ENCODE measurements at places on chromosomes 13 and 19.

DNA sequence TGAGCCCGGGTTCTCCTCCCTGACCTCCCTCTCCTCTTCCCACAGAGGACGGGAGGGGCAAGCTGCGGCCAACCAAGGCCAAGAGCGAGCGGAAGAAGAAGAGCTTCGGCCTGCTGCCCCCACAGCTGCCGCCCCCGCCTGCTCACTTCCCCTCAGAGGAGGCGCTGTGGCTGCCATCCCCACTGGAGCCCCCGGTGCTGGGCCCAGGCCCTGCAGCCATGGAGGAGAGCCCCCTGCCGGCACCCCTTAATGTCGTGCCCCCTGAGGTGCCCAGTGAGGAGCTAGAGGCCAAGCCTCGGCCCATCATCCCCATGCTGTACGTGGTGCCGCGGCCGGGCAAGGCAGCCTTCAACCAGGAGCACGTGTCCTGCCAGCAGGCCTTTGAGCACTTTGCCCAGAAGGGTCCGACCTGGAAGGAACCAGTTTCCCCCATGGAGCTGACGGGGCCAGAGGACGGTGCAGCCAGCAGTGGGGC, 162.2 kb downstream of the KDM4B start:
- no peak overlapping the region for H3K4me3 ChIP-seq
- H3K36me3 ChIP-seq: peaks cover 27% of the 10 kb centered on the region
- H3K27ac ChIP-seq: no peak overlapping the region
- peaks cover 32% of the 10 kb centered on the region for H3K4me1 ChIP-seq
- DNase-seq: no peak

- H3K4me3 ChIP-seq: no peak overlapping the region
- no peak overlapping the region for H3K27ac ChIP-seq
- DNase-seq: no peak
- H3K36me3 ChIP-seq: peaks cover 35% of the 10 kb centered on the region
- peaks cover 6% of the 10 kb centered on the region for H3K4me1 ChIP-seq
These were observed 4.9 kb upstream of the USE1 start for GRCh38 chr19:17210296-17210695.

GRCh38 chr13:71464686-71465085, 402.3 kb downstream of the DACH1 start:
- no peak overlapping the region for H3K4me3 ChIP-seq
- DNase-seq: no peak
- H3K27me3 ChIP-seq: no peaks in the 10 kb centered on the region
- H3K27ac ChIP-seq: no peak overlapping the region
- no peaks in the 10 kb centered on the region for H3K4me1 ChIP-seq
- H3K36me3 ChIP-seq: no peaks in the 10 kb centered on the region

GRCh38 chr13:36098080-36098479, 33.1 kb downstream of the DCLK1 start:
- no peaks in the 10 kb centered on the region for H3K4me1 ChIP-seq
- no peaks in the 10 kb centered on the region for H3K27me3 ChIP-seq
- no peaks in the 10 kb centered on the region for H3K36me3 ChIP-seq
- no peak overlapping the region for H3K27ac ChIP-seq
- no peak for DNase-seq
- H3K4me3 ChIP-seq: no peak overlapping the region

DNA sequence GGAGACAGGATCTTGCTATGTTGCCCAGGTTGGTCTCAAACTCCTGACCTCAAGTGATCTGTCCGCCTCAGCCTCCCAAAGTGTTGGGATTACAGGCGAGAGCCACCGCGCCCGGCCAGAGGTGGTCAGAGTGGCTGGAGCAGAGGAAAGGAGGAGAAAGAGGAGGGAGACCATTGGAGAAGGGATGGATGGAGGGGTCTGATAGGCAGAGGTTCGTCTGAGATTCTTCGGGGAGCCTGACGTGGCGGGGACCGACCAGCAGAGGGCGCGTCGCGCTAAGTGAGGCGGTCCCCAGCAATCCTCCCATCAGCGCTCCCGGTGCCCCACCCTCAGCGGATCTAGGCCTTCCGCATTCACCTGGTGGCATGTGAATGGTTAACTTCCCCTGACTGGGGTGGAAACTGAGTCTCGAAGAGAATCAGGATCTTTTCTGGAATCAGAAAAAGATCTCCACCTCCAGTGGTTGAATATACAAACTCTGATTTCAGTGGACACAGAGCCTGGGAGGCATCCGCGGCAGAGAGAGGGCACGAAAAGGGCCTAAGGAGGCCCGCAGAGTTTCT, 8.8 kb downstream of the GTPBP3 start:
- no peak overlapping the region for H3K4me3 ChIP-seq
- H3K27me3 ChIP-seq: no peaks in the 10 kb centered on the region
- H3K27ac ChIP-seq: peak overlapping the region; percentile 73
- peaks cover 22% of the 10 kb centered on the region for H3K4me1 ChIP-seq
- peaks cover 9% of the 10 kb centered on the region for H3K36me3 ChIP-seq
- DNase-seq: no peak

- peak overlapping the region; percentile 83 for H3K27ac ChIP-seq
- peak; percentile 67 for DNase-seq
These were observed 63.1 kb downstream of the SERP2 start for GRCh38 chr13:44436589-44437337.

DNA sequence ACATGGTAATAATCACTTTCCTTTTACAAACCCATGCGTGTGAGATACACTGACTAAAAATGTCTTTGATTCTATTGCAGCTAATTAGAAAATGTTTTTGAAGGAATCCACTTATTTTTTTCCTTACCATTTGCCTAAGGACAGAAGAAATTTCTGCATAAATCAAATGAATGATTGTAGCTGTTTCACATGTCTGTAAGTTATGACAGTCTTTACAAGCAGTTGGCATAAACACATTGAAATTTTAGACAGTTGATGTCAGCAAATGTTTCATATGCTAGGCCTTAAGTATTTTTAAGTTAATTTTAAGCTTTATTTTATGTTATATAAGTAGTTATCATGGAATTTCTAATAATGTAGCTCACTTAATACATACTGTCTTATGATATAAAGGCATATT, 598.4 kb upstream of the SLITRK6 start:
- H3K4me1 ChIP-seq: no peaks in the 10 kb centered on the region
- H3K36me3 ChIP-seq: no peaks in the 10 kb centered on the region
- DNase-seq: no peak
- H3K27ac ChIP-seq: no peak overlapping the region

DNA sequence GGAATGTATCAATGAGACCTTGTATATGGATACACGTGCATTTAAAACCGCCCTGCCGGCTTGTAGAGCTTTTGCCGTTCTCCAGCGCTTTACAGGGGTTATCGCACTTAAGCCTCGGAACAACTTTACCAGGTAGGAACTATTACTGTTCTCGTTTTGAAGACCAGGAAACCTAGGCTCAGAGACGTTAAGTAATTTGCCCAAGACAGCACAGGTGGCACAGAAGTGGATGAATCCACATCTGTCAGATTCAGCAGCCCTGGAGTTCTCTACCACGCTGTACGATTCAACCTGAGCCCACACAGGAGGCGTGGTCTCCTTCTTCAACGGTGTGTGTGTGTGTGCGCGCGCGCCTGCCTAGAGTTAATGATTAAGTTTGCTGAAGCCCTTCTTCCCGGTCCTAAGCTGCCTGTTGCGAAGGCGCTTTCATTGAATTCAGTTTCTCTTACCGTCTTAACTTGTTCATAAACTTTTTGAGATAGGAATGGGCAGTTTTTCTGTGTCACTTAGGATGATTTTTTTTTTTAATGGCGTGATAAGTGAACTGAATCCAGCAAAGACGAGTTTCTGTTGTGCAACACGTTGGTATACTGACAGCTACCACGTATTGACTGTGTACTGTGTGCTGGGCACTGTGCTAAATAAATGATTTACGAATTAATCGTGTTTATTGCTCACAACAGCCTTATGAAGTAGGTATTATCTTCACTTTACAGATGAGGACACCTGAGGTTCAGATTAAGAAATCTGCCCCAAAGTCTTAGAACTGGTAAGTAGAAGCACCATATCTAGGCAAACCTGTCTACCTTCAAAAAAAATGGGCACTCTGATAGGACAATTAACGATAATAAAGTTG, 67.4 kb downstream of the KCNRG start:
- no peaks in the 10 kb centered on the region for H3K36me3 ChIP-seq
- peak overlapping the region; percentile 51 for H3K27ac ChIP-seq
- H3K4me1 ChIP-seq: peaks cover 5% of the 10 kb centered on the region

GRCh38 chr19:50556282-50557008, 11.8 kb downstream of the LRRC4B start:
- no peak overlapping the region for H3K27ac ChIP-seq
- H3K4me1 ChIP-seq: peaks cover 7% of the 10 kb centered on the region
- H3K4me3 ChIP-seq: peak overlapping the region; percentile 75

GRCh38 chr13:75963302-75963701, 327.2 kb downstream of the LMO7 start:
- no peak for DNase-seq
- no peaks in the 10 kb centered on the region for H3K36me3 ChIP-seq
- H3K4me1 ChIP-seq: no peaks in the 10 kb centered on the region
- H3K27me3 ChIP-seq: no peaks in the 10 kb centered on the region

- H3K36me3 ChIP-seq: peaks cover 8% of the 10 kb centered on the region
- H3K4me1 ChIP-seq: peaks cover 56% of the 10 kb centered on the region
- H3K4me3 ChIP-seq: peak overlapping the region; percentile 60
- DNase-seq: peak; percentile 71
- peak overlapping the region; percentile 90 for H3K27ac ChIP-seq
These were observed 41.9 kb downstream of the ADPRHL1 start for GRCh38 chr13:113411216-113412023.

DNA sequence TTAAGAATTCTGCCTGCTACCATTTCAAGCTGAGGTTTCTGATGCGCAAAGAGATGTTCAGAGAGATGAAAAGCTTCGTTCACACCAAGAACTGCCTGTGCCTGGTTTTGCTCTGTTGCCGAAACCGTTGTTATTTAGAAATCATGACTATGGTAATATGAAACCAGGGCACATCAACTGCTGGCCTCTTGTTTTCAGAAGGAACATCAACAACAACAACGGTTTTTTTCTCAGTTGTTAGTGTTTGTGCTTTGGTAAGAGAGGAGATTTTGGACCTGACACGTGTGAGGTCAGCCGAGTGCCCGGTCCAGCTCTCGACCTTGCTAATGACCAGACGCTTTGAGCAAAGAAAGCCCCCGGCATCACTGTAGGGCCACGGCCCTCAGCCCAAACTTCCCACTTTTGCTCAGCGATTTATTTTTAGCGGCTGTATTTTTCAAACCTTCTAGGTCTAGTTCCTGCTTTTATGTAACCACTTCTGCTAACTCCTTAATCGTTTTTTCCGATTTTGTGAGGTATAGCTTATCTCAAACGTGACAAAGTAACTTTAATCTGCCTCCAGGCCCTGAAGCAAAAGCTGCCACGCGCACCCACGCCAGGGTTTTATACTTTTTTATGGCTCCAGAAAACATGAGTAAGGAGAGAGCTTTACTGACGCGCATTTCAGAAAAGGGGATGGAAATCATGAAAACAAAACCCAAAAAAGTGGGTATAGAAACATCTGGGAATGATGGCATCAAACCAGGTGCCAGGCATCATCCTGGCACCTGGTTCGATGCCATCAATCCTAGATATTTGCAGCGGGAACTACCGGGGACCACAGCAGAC, 42.0 kb downstream of the KLF2 start:
- peaks cover 6% of the 10 kb centered on the region for H3K36me3 ChIP-seq
- no peaks in the 10 kb centered on the region for H3K27me3 ChIP-seq
- no peaks in the 10 kb centered on the region for H3K4me1 ChIP-seq
- no peak for DNase-seq
- no peak overlapping the region for H3K27ac ChIP-seq

GRCh38 chr19:1987197-1988187, 28.0 kb downstream of the BTBD2 start:
- no peaks in the 10 kb centered on the region for H3K27me3 ChIP-seq
- no peak for DNase-seq
- no peaks in the 10 kb centered on the region for H3K4me1 ChIP-seq

DNA sequence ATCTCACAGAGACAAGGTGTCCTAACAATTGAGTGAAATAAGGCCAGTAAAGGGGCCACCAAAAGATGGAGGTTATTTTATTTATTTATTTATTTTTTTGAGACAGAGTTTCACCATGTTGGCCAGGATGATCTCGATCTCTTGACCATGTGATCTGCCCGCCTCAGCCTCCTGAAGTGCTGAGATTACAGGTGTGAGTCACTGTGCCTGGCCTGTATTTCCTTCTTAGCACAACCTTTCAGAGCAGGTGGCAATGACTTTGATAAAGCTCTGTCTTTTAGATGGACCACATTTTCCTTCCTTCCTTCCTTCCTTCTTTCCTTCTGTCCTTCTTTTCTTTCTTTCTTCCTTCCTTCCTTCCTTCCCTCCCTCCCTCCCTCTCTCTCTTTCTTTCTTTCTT, 11.0 kb upstream of the DOCK6 start:
- no peaks in the 10 kb centered on the region for H3K36me3 ChIP-seq
- DNase-seq: no peak
- H3K4me1 ChIP-seq: no peaks in the 10 kb centered on the region
- H3K27me3 ChIP-seq: no peaks in the 10 kb centered on the region
- no peak overlapping the region for H3K4me3 ChIP-seq

- no peak overlapping the region for H3K27ac ChIP-seq
- no peak overlapping the region for H3K4me3 ChIP-seq
- DNase-seq: no peak
- peaks cover 52% of the 10 kb centered on the region for H3K36me3 ChIP-seq
- no peaks in the 10 kb centered on the region for H3K27me3 ChIP-seq
These were observed 8.4 kb upstream of the CEACAM19 start for GRCh38 chr19:44662691-44663385.

GRCh38 chr13:105159841-105160240, 1375.6 kb downstream of the EFNB2 start:
- no peak for DNase-seq
- H3K4me3 ChIP-seq: no peak overlapping the region
- H3K4me1 ChIP-seq: no peaks in the 10 kb centered on the region
- H3K36me3 ChIP-seq: no peaks in the 10 kb centered on the region
- H3K27me3 ChIP-seq: no peaks in the 10 kb centered on the region

DNA sequence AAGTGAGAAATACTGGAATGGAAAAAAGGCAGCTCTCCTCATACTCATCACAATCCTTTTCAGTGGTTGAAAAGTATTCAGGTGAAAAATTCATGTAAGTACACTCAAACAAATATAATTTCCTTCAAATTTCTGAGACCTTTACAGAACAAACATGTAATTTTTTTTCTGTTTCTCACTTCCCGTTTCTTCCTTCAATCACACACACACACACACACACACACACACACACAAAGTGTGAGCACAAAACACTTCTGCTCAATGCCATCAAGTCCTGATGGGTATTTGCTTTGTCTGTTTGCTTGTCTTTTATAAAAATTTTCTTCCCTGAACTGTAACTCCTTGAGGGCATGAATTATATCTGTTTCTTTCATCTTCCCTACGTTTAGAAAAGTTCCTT, 110.6 kb downstream of the LIG4 start:
- no peaks in the 10 kb centered on the region for H3K27me3 ChIP-seq
- H3K27ac ChIP-seq: no peak overlapping the region
- no peaks in the 10 kb centered on the region for H3K36me3 ChIP-seq
- DNase-seq: no peak

GRCh38 chr19:14091813-14092462, 1.4 kb upstream of the SAMD1 start:
- DNase-seq: no peak
- peak overlapping the region; percentile 87 for H3K27ac ChIP-seq
- H3K4me1 ChIP-seq: peaks cover 3% of the 10 kb centered on the region
- peaks cover 22% of the 10 kb centered on the region for H3K36me3 ChIP-seq
- H3K27me3 ChIP-seq: no peaks in the 10 kb centered on the region

- H3K36me3 ChIP-seq: no peaks in the 10 kb centered on the region
- H3K27me3 ChIP-seq: no peaks in the 10 kb centered on the region
- no peaks in the 10 kb centered on the region for H3K4me1 ChIP-seq
These were observed 20.9 kb downstream of the C19orf12 start for GRCh38 chr19:29694161-29694560.

All from thoracic aorta (tissue), 2 donors.